ENCODE measurements at places on chromosomes 7 and 10.

- DNase-seq = no peak
These were observed at the start of gene ACTA2 for GRCh38 chr10:88952647-88953111. TSS of gene ACTA2 (minus strand) at chr10:88952773. CDS start at chr10:88948930, 3,843 bp downstream.

GRCh38 chr10:62527019-62527827 is 153.1 kb downstream of the ZNF365 start:
- DNase-seq = no peak

- no peak for DNase-seq
These were observed 346.2 kb upstream of the AOAH start for GRCh38 chr7:37070471-37070870.

DNA sequence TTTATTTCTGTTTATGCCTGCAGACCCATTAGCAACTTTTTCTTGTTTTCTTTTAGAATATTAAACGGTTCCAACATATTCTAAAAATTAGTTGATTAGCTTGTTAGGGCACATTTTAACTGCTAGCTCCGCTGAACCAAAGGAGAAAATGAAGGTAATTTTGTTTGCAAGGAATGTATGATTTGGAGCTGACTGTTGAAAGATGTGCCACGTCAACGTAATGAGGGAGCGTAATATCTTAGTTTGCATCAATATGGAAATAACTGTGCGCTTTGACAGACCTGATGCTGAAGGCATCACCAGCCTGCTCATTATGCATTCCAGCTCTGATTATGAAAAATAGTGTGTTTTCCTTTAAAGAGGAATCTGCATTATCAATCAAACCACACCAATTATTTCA is 102.0 kb upstream of the CTBP2 start:
- DNase-seq = no peak

DNA sequence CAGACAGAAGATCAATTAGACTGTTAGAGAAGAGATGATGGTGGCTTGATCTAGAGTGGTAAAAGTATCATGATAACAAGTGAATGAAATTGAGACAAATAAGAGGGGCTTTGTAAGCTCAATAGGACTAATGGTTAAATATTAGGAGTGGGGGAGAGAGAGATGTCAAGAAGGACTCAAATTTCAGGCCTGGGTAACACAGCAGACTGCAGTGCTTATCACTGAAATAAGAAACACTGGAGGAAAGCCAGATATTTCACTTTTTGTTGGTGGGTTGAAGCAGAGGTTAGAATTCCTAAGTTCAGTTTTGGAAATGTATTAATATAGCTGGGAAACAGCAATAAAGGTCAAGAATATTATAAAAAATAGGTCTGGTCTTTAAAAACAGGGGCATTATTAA is 74.6 kb downstream of the ORC5 start:
- no peak for DNase-seq
